ENCODE measurements at places on chromosomes 2 and 18.

DNA sequence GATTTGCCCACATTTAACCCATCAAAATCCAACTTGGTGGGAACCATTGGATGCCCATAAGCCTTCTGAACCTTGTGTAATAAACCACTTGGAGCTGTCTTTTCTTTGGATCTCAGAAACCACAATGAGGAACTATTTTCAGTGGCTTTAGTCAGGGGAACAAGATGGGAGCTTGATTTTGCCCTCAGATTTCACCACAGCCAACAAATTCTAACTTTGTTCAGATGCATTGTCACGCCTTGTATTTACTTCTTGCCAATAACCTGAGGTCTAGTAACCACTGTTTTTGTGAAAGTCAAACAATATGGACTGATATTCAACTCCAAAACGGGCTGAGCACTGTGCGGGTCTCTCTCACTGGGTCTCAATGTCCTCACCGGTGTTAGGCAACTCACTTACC is 508.2 kb downstream of the TNS1 start:
- no peak for DNase-seq

GRCh38 chr2:1793001-1793867 is 48.9 kb upstream of the PXDN start:
- DNase-seq, result no peak

- DNase-seq, result no peak
Observed at GRCh38 chr2:55842046-55842445, 81.5 kb downstream of the EFEMP1 start.

GRCh38 chr2:45344502-45344901 is 266.6 kb downstream of the SRBD1 start:
- DNase-seq, result no peak

- DNase-seq, result no peak
Observed at GRCh38 chr2:145524836-145525235, 1004.9 kb upstream of the ZEB2 start.

DNA sequence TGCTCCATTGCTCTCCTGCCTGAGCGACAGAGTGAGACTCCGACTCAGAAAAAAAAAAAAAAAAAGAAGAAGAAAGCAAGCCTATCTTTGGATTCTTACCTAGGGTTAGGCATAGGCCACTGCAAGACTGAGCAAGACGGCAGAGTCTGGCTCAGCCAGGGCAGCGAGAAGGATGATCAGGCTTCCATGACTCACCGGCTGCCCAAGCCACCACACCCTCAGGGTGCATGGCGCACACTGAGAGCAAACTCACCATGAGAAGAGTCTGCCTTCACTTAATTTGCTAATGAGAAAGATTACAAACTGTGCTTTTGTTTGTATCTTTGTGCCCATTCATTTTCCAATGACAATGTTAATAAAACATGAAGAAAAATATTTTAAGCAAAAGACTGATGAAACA is 8.2 kb downstream of the FAM110C start:
- no peak for DNase-seq

DNA sequence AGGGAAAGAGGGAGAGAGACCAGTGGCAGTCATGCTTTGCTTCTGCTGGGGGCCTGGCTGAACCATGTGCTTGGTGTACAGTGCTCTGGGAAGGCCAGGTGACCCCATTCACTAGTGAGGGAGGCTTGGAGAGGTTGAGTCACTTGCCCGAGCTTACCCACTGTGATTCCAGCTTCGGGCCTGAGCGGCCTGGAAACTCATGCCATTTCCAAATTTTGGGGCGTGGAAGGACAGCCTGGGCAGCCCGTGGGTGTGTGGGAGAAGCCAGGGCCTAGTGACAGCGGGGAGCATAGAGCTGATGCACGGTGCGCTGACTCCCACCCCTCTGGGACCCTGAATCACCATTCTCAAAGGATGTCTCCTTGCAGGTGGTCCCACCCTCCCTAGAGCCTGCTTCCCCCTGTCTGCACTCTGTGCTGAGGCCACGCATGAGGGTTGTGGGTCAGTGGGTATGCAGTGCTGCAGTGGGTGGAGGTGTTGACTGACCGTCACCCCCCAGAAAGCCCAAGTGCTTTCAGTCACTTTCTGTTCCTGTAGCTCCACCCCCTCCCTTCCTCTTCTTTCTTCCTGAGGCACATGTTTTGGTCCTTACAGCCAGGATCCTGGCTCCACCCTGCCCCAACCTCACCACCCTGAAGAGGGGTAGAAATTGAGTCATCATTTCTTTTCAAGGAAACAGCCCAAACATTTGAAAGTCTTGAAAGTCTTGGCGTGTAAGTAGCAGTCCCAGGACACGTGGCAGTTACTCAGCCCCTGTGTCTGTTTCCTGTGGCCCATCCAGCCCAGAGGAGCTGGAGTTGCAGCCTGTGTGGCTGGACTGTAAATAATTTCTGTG is 69.3 kb upstream of the MCFD2 start:
- peak; percentile 10 for DNase-seq

DNA sequence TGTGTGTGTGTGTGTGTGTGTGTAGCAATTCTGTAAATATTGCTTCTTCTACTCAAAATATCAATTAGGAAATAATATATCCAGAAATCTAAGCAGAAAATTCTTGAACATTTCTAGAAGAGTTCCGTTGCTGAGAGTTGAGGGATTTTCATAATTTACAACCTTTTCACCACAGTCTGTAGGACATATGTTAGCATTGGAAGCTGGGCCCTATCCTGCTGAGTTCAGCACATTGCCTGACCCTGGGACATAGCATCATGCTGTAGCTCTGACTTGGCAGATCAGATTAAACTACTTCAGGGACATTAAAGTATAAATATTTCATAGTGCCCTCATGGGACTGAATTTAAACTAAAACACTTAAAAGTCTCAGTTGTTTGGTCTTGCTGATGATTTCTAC is 129.2 kb upstream of the KCNH7 start:
- DNase-seq, result no peak

DNA sequence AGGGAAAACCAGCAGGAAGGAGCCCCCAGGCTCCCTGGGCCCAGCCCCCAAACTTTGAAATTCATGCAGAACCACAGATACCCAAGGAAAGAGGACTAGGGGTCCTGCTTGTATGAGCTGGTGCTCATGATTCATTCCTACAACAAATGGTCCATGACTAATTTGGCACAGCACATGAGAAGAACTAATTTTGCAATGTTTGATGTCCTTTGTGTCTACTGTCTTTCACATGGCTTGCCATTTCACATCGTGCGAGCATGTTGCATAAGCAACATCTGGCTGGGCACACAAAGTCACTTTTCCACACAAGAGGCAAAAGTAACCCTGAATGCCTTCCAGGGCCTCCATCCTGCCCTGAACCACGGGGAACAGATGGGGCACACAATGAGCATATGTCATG is 149.6 kb upstream of the APCDD1 start:
- no peak for DNase-seq

- no peak for DNase-seq
Observed at GRCh38 chr2:47631792-47632398, 151.1 kb upstream of the MSH6 start.

DNA sequence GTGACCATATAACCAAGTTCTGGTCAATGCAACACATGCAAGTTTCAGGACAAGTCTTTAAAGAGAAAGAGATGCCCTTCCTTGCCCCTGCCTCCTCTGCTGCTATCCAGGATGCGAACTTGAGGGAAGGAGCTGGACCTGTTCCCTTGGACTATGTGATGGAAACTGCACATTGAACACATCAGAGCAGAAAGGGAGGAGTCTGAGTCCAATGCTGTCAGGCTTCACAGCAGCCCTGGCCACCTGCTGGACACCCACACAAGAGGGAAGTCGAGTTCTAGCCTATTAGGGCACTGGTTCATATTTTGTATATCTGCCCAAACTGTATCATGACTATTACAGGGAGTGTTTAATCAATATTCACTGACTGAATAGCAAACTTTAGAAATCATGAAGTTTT is 38.3 kb upstream of the TEX51 start:
- DNase-seq, result no peak

GRCh38 chr18:13563390-13563805 is 163.0 kb downstream of the FAM210A start:
- no peak for DNase-seq

DNA sequence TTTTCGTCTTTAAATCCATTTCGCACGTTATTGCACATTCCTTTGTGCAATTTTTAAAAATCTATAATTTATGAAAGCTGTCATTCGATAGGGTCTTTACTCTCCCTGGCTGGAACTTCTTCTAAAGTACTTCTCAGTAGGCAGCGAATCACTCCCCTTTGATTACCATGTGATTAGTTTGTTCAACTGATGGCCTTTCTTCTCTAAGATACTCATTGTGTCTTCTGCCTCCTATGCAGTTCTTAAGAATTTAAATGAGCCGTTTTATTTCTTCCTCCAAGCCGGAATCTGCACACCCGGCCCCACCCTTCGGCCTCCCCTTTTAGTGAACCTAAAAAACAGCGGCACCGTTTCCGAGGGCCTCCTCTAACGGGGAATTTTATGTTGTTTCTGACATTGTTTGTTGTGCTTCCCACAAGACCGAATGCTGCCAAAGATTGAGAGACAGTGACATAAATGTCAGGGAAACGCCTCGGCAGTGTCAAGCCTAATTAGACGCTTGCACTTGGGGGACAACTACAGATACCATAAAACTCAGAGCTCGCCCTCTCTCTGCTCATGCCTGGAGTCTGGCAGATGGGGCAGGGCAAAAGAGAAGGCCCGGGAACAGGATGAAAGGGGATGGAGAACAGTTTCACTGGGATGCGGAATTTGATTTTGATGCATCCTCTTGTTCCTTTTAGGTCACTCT is 255.3 kb downstream of the BCL11A start:
- no peak for DNase-seq

DNA sequence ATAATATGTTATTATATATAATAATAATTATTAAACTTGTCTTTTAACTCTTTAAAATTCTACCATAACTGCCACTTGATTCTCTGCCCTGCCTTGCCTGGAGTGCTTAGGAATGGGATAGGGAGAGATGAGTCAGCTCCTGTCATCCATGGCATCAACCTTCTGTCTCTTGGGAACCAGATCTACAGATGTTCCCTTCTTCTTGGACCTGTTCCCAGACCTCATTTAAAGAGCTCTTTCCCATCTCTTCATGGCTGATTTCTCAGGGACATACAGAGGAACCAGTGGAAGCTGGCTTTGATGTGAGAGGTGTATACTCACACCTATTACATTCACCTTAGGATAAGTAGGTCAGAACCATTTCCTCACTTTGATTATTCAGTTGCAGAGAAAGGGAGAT is 155.3 kb upstream of the MYO3B start:
- DNase-seq, result no peak

GRCh38 chr2:211963969-211964368 is 574.6 kb downstream of the ERBB4 start:
- DNase-seq, result no peak
